ENCODE measurements at places on chromosomes 2 and 18. TPM values are rescaled to one million over a fixed set of nuclear protein-coding genes. Genes with fewer than 3 reads are reported as not detected.
A peak's percentile ranks its signal among the peaks of the same experiment; 100 is the strongest.

DNA sequence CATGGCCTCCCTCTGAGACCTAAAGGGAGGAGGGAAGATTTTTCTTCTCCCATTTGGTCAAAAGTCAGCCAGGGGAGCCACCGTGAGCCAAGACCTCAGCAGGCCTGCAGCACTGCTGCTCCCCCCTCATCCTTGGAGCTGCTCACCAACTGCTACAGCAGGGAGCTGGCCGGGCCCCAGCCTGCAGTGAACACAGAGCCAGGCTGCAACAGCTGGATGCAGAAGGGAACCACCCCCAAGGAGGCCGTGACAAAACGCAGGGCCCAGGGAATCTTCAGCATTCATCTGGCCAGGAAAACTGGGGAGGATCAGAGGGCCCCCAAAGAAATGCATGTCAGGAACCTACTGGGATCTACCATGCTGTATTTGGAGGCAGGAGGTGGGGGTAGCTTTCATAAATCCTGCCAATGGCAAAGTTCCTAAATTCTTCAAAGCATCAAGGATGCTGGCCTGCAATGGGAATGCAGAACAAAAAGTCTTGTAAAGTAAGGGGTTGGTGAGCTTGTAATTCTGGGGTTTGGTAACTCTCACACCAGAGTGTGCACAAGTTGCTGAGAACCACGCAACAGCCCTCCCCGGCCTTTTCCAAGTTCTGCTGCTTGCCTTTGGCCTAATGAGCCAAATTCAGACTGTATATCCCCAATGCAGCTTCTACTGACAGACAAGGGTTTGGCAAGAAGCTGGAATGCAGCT lies 61.0 kb downstream of the CACNB4 start:
- DNase-seq = no peak

CYP20A1 gene
- 30.0 TPM for total RNA-seq

PDE1A gene
- 1.7 TPM for total RNA-seq

GRCh38 chr2:167602122-167602521 lies 645.3 kb downstream of the STK39 start:
- no peak for DNase-seq

GRCh38 chr18:31685097-31686082 lies 1.0 kb upstream of the B4GALT6 start:
- DNase-seq = peak; percentile 86

DNA sequence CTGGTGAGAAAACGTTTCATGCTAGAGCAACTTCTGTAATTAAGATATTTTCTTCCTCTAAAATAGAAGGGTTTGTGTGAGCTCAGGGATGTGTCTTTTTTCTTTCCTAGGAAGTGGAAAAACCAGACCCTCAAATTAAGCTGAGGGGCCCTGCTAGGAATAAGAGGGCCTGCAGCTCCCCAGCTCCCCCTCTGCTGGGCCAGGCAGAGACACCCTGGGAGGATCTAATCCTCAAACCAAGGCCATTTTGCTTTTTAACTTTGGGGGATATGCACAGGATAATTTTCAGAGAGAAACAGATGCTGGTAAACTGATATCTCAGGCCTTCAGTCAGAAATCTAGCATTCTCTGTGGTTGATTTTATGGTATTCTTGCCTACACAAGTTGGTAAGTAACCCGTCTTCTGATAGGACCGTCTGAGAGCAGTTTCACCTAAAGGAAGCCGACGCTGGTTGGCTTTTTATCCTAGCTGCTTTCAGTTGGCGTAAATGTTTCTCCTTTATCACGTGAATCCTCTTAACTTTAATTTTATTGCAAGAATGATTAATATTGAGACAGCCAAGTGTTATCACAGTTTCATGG lies 34.8 kb downstream of the SNTG2 start:
- no peak for DNase-seq

SCYGR7 gene
- not detected for total RNA-seq

GRCh38 chr2:42783511-42783910 lies 8.9 kb downstream of the HAAO start:
- no peak for DNase-seq

RNF152 gene
- total RNA-seq = 11.7 TPM

- DNase-seq = peak; percentile 72
Observed at GRCh38 chr2:181258720-181259119, 198.5 kb upstream of the ITGA4 start.

DNA sequence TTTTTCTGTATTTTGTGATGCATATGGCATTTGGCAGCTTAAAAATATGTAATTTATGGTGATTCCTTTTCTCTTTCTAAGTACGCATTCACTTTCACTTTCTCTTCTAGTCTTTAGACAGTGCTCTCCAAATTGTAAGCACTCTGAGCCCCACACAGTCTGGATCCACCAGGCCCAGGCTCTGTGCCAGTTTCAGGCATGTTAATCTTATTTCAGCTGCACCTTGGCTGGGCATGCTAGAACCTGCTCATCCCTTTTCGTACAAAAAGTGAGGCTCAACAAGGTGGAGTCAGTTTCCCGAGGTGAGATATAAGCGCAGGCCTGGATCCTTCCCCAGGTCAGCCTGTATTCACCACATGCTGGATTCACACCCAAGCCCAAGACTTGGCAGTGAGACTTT lies 203.9 kb downstream of the MTX2 start:
- peak; percentile 49 for DNase-seq

- no peak for DNase-seq
Observed at GRCh38 chr2:107595285-107595684, 231.4 kb upstream of the RGPD4 start.

DNA sequence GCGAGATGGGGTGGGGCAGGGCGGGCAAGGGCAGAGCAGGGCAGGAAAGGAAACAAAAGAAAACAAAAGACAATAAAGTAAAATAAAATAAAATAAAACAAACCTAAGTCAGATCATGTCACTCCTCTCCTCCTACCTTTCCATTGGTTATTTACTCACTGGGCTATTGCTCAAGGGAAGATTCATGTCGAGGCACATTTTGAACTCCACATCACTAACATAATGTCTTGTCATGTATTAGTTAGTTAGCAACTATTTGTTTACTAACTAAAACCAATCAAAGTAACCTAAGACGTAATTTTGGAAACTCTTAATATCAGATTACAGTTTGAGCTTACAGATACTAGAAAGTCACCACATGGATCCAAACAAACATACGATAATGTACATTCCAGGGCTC lies 2.2 kb downstream of the C1D start:
- no peak for DNase-seq

GRCh38 chr2:40202798-40203400 lies 249.0 kb downstream of the SLC8A1 start:
- DNase-seq = peak; percentile 51

Data from fibroblast of villous mesenchyme (primary cell).